ENCODE measurements at places on chromosomes 2 and 18.

- no peak for DNase-seq
Measured at GRCh38 chr2:121489284-121489683, 41.4 kb upstream of the RNU4ATAC start.

GRCh38 chr18:31206787-31207381, 44.2 kb upstream of the DSC1 start:
- DNase-seq, result no peak

- no peak for DNase-seq
Measured at GRCh38 chr2:98975611-98976010, 39.6 kb upstream of the CRACDL start.

GRCh38 chr2:102251042-102251848, 60.1 kb upstream of the IL1RL1 start:
- DNase-seq, result no peak

GRCh38 chr2:37201766-37202165, 5.5 kb downstream of the CEBPZOS start:
- no peak for DNase-seq

- no peak for DNase-seq
Measured at GRCh38 chr2:121777699-121778058, 22.2 kb downstream of the TSN start.

- DNase-seq, result no peak
Measured at GRCh38 chr2:133833746-133834145, 265.5 kb upstream of the NCKAP5 start.

GRCh38 chr2:233360771-233361176, 6.5 kb downstream of the DGKD start:
- DNase-seq, result no peak

DNA sequence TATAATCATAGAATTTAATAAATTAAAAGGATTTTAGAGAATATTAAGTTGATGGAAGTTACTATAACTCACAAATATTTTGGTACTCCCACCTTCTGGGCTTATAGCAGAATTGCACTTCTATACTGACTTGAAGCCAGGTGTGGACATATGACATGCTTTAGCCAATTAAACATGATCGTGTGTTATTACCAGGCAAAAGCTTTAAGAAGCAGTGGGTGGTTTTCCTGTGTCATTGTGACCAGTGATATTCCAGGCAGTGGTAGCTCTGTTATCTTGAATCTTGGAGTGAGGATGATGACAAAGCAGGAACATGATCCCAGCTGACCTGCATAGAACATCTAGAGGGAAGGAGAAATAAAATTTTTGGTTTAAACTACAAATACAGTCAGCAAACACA, 370.9 kb upstream of the ZEB2 start:
- DNase-seq, result no peak

DNA sequence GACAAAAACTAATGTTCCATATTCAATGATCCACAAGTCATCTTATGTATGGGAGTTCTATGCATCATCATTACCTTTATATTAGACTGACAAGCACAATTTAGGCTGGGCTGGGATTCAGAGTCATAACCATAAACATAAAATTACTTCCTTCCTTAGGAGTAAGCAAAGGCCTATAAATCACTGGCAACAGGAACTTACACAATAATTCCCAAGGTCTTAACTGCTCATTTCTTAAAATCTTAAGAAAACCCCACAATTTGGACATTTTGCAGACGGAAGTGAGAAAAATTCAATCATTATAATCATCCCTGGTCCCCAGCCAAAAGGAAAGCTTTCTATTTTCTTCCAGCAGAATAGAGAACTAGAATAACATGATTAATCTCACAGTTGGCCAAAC, 232.3 kb downstream of the DYM start:
- no peak for DNase-seq

GRCh38 chr2:122031544-122032263, 276.3 kb downstream of the TSN start:
- no peak for DNase-seq

DNA sequence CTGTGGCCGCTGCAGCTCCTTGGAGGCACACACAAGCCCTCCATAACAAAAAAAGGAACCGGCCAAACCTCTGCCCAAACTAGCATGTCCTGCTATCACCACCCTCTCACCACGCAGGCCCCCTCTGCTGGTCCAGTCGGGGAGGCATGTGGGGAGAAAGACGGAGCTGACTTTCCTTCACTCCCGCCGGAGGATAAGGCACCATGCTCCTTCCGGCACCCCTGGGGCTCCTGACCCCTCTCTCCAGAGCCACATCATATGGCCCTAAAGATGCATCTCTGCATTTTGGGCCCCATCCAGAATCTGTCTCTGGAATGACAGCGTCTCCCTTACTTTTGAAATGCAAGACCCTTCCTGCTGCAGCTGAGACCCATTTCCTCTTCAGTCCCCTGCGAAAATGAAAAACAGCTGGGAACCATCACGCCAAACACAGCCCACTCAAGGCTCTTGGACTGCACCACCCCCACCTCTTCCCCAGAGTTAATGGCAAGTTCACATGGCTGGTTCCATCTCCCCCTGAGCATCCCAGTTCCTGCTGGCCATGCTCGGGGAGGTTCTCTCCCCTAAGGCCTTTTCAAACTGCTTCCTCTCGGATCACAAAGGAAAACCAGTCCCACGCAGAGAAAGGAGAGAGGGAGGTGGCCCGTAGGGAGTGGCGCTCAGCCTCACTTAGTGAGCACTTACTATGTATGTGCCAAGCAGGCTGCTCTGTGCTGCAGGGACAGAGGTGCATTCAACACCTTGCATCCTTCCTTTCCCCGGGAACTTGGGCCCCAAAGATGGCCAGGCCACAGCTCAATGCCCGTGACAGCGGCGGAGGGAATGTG, 35.2 kb upstream of the MLPH start:
- no peak for DNase-seq

GRCh38 chr2:202149936-202150335, 76.9 kb downstream of the KIAA2012 start:
- no peak for DNase-seq

DNA sequence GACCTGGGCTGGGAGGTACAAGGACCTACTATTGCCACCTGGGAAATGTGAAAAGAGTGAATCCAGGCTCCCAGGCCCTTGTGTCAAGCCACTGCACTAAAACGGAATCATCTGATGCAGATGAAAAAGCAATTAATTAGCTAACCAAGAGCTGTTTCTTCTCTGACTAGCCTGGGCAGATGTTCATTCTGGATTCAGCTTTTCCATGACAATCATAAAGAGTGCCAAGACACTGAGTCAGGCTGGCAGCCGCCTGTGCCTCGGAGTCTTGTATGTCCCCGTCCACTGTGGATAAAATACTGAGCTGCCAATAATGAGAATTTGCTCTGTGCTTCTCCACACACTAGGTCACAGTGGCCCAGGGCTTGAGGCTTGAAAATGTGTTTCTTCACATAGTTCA, 21.7 kb upstream of the LCLAT1 start:
- no peak for DNase-seq

- DNase-seq, result no peak
Measured at GRCh38 chr2:195795879-195796278, 138.9 kb downstream of the SLC39A10 start.

DNA sequence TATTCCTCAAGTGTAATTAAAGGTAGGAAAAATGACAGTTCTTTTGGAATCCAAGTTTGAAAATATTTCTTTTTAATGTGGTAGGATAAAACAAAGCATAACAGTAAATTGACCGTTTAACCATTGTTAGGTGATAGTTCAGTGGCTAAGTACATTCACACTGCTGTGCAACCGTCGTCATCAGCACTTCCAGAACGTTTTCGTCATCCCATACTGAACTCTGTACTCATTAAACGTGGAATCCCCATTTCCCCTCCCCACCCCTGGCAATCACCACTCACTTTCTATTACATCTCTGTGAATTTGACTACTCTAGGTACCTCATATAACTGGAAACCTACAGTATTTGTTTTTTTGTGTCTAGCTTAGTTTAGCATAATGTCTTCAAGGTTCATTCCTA, 32.9 kb upstream of the FZD5 start:
- no peak for DNase-seq

DNA sequence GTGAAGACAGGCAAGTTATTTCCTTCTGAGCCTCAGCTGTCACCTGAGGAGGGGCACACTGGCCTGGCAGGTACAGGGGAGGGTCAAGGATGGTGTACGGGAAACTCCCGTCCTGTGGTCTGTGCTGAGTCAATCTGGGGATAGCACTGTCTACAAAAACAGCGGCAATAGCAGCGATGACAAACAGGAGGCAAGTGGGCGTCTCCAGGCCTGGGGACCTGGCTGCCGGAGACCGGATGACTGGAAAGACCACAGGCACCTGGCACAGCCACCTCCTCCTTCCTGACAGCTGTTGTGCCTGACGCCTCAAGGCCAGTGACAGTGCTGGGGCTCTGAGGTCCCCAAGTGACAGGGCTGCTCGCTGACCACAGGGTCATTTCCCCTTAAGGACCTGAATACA, 202.1 kb upstream of the HS6ST1 start:
- DNase-seq, result no peak

GRCh38 chr2:133642791-133643191, 74.5 kb upstream of the NCKAP5 start:
- DNase-seq, result no peak

GRCh38 chr18:77049938-77050337, 82.6 kb downstream of the MBP start:
- no peak for DNase-seq

- DNase-seq, result no peak
Measured at GRCh38 chr2:198525211-198525969, 721.0 kb downstream of the PLCL1 start.

DNA sequence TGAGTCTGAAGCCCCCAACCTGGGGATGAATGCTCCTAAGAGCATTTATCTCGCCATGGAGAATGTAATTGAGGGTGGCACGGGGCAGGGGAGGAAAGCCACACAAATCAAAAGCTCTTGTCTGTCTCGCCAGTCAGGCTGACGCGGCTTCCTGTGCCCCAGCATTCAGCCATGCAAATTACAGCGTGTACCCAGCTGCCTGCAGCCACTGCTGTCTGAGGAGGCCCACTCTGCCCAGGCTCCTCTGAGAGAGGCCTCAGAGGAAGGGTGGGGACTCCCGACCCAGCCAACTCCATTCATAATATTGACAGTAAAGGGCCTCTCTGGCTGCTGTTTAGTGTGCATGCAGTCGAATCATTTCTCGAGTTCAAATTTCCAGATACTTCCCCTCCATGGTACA, 22.0 kb downstream of the SMAD7 start:
- DNase-seq, result peak; percentile 60

DNA sequence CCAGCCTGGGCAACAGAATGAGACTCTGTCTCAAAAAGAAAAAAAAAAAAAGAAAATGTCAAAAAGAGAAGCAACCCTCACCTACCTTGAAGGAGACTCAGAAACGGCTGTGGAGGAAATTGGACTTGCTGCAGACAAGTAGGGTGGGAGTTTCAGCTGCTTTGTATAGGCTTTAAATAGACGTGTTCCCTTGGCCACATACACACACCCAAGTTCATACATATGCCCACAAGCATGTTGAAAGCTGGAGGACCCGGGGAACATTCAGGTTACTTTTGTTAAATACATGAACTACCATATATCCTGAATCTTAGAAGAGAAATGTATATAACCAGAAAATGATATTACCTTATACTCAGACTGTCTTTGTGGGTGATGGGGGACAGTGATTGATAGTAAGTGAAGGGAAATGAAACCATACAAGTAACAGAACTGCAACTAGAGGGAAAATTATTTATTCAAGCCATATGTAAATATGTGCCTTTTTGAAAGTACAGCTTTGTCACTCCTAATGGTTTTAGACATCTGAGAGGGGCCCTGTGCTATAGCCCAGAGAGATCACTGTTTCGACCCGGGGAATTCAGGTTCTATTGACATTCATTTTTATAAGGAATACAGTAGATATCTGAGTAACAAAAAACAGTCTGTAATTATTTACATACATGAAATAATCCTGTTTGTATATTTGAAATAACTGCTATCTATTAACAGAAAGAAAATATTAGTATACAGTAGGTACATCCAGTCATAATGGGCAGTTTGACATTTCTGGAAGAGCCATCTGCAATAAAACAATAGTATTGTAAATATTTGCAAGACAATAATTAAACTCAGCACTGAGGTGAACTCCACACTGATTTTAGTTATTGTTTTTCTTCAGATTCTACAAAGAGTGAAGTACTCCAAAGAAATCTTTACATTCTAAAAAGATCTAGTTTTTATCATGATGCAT, 48.0 kb upstream of the TGIF1 start:
- no peak for DNase-seq

DNA sequence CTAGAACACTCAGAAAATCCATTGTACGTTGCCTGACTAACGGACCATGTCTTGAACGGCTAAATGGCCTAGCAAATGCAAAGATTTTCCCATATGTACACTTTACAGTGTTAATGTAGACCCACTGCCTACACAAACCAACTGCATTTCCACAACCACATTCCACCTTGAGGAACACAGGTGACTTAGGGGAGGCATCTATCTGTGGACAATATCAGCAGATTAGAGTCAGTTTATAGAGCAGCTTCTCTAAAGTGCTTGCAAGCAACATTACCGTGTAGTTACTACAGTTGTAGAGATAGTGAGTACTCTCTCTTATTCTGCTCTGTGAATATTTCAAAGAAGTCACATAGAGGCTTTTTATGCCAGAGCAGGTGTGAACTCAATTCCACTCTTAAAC, 139.6 kb downstream of the TCF4 start:
- no peak for DNase-seq

- DNase-seq, result no peak
Measured at GRCh38 chr18:75161256-75162028, 47.5 kb downstream of the PTGR3 start.

GRCh38 chr18:50659091-50660003, 99.5 kb downstream of the MAPK4 start:
- DNase-seq, result peak; percentile 9

DNA sequence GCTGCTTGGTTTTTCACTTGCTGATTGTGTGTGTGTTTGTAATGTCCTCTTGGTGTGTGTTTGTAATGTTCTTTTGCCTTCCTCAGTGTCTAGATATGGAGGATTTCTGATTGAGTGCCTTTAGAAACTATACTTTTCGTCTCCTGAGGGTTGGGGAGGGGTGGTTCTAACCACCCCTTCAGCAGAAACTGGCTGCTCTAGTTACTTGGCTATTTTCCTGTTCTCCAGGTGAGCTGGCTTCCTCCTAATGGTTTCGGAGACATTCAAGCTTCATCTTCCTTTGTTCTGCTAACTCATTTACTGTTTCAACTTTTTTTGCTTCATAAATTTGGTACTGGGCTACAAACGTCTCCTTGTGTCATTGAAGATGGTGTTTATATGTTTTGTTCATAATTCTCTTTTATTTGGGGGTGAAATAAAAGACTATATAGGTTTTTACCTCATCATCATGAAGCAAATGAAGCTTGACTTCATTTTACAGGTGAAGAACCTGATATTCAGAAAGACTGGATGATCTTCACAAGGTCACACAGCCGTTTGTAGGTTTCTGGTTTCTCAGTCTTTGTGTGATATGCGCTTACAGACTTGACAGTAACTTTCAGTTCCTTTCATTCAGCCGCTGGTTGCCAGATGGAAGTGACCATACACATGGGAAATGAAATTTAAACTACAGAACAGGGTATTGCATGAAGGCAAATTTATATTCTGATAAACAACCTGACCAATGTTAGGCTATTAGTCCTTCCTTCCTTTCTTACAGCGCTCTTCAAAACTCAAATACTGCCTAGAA, 238.5 kb downstream of the GALR1 start:
- no peak for DNase-seq

Measured in anterior cingulate cortex (tissue), 58 donors.